NCI-H187 treated with DMSO at 0.1 percent for 48 hours (cell line): ENCODE measurements at places on chromosomes 12 and 14.

DNA sequence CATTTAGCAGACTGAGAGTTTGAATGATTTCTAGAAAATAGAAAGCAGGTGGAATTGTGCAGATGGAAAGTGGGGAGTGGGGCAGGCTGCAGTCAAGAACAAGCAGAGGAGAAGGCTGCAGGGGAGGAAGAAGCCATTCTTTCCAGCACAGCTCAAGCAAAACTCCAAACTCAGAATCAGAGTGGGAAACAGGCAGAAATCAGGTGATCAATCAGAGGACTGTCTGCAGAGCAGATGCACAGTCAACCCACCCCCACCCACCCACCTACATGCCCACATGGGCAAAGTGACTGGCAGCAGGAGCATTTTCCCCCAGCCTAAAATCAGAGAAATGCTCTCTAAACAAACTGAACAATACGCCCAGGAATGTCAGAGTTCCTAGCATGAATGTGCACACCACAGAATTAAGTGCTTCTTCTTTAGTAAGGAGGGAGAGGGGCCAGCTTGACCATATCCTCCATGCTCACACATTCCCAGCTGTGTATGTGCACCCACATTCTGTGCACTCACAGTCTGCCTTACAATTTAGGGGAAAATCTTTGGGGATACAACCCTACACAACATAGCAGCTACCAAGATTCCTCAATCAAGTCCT is 194.1 kb upstream of the PLEKHA5 start:
- DNase-seq = no peak

GRCh38 chr14:74955229-74956026 is at the start of gene PGF:
Gene PGF, minus strand, starts transcription at chr14:74955597. Its CDS starts 355 bp downstream, at chr14:74955242.
- no peak for DNase-seq

GRCh38 chr12:100302081-100302480 is 35.1 kb downstream of the SCYL2 start:
- no peak for DNase-seq

DNA sequence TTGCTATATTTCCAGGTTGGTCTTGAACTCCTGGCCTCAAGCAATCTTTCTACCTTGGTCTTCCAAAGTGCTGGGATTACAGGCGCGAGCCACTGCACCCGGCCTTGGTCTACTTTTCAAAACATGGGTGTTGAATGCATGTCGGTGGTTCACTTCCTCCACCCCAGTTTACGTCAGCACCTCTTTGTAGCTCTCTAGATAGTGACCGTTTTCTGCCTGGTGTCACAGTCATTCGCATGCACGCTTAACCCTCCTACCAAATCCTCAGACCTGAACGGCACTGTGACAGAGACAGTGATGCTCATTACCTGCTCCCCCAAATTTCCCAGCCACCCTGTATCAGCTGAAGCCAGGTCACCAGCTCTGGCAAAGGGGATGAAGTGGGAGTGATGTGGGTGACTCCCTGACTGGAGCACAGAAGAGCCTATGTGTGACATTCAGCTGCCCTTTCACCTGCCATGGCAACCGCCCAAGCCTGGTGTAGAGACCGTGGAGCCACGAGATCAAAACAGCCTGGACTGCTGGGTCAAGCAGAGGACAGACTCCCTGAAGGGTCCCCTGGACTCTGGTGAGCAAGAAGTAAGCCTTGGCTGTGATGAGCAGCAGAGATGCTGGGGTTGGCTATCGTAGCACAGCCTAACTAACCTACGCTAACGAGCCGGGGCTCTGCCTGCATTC is 66.2 kb upstream of the GPR68 start:
- no peak for DNase-seq

DNA sequence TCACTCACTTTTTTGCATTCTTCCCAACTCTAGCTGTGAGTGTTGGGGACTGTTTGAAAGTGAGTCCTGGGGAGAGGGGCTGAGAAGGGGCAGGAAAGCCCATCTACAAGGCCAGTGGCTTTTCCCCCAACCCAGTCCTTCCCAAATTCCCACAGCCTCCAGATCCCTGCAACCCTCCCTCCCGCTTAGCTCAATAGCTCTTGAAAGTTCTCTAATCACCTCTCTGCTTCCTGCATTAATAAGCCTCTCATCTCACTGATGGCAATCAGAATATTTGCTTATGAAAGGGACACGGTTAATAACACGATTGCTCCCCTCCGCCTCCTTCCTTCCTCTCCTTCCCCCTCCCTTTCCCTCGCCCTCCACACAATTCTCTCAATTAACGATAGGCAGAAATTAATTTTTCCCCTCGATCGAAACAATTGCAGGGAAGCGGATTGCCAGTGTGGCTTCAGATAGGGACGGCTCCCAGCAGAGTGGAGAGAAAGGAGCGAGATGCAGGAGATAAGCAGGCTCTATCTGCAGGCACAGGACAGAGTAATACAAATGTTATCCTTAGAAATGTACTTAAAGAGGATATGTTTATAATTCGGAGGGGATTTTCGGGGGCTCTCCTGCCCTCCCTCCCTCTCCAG is 15.1 kb upstream of the GPATCH2L start:
- DNase-seq = no peak

DNA sequence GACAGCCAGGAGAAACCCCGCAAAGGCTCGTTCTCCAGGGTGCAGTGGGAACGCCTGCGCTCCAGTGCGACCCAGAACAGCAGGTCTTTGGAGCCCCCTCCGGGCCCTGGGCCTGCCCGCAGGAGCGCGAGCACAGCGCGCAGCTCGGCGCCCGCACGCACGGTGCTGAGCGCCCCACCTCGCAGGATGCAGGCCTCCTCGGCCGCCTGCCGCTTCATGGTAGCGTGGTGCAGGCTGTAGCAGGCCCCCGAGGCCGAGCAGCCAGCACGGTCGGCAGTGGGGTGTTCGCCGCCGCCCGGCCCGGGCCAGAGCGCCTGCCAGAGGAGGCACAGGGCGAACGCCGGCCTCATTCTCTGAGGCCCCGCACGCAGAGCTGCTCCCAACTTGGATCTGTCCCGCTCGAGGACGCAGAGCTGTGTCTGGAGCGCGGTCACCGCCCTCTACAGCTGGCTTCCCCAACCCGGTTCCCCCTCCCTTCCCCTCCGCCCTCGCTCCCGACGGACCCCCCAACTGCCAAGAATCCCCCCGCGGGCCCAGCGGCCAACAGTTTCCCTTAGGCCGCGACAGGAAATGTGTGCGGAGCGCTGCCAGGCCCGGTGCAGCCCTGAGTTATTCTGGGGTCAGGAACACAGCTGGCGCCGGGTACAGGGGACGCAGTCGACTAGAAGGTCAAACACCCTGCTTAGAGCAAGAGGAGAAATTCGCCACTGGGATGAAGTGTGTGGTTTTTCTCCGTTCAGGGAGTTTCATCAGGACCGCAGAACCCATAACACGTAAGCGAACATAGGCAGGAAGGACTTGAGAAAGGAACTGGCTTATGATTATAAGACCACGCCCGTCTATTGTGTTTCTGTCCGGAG is at the start of gene CLEC14A:
Gene CLEC14A (minus strand): TSS at position 421 of the 860 bp plus-strand sequence. CDS start 71 bp downstream, at position 350.
- DNase-seq = no peak

DNA sequence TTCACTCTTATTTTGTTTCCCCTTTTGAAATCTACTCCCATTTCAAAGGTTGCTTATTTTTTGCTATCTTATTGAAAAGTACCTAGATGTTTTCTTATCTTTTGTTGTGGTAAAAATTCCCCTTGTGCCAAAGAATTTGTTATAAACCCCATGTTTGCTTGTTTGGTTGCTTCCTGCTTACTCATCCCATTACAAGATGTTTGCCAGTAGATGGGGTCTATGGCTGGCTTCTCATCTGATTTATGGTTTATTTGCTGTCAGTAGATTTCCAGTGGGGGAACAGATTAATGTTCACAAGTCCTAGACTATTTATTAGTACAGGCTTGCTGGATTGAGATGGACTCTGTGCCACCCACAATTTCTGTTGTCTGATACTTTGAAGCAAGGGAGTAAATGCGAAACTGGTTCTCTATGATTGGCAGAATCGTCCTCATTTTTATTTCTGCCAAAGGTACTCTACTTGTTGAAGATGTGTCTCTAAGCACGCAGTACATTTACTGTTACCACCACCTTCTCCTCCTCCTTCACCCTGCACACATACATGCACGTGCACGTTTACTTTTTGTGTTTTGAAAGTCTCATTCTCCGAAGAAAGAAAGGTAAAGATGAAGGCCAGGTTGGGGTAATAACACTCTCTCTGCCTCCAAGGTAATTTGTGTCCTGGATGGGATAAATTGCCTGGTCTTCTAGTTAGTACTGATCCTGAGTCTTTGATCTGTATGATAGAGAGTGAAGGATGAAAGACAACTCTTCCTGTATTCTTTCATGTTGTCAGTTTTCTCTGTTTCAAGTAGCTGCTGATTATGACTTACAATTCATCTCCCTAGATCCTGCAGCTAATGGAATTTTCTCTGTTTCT is 117.2 kb upstream of the ATP2B1 start:
- DNase-seq = no peak

- DNase-seq = no peak
Observed at GRCh38 chr12:52800259-52800917, 4.5 kb upstream of the KRT3 start.

DNA sequence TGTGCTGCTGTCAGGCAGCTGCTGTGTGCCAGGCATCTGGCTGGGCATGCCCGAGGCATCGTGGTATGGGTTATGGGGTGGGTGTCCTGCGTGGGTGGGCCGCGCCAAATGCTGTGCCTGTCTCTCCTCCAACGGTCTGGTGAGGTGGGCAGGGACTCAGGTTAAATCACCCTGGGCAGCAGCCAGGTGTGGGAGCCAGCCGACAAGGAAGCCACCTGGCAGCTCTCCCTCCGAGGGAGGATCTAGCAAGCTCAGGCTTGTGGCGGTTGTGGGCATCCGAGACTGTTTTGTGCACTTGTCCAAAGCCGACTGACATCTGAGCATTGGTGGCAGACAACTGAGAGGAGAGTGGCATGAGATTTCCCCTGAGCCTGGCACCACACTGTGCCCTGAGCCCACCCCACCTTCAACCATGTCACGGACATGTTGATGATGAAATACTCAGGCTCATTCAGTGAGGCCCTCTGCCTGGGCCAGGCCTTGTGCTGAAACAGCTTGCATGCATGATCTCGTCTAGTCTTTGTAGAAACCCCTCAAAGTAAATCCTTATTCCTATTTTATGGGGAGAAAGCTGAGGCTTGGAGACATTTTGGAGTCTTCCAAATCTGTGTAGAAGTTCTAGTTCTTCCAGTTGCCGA is 181.8 kb upstream of the MYL2 start:
- no peak for DNase-seq

- no peak for DNase-seq
Observed at GRCh38 chr14:95287176-95287754, 32.4 kb downstream of the CLMN start.
